ENCODE measurements at places on chromosomes 11 and 22.
A peak's percentile ranks its signal among the peaks of the same experiment; 100 is the strongest.

- DNase-seq: no peak
Observed at GRCh38 chr11:23569134-23569533, 708.9 kb upstream of the CCDC179 start.

DNA sequence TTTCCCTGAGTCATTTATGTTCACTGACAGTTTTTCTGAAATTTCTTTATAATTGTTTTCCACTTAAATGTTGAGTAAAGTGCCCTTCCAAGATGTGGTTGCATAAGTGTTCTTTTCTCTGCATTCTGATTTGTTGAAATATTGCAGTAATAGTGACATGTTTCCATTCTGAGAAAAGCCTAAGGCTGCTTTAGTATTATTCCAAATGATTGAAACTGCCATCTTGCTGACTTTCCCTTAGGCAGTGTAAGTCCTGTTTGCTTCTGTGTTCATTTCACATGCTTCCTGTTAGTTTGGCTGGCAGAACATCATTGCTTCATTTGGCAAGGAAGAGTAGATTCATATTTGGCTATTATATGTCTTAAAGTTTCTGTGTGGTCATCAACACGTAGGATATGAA, 146.5 kb downstream of the ELP4 start:
- DNase-seq: no peak

DNA sequence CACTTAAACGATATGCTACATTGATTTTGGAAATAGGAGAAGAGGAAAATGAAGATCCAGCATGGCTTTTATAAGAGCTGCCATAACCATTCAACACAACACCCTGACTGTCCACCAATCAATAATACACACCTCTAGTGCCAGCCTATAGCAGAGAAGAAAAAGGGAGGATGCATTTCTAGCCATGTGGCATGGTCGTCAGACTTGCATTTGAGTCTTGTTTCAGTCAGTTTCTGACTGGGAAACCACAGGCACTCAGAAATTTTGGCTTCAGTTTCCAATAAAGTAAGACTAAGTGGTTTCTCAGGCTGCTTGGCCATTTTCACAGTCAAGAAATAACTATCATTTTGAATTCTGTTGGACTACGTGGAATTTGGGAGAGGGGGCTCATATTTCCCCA, 523.5 kb upstream of the LRRC4C start:
- no peak for DNase-seq

- no peak for DNase-seq
Observed at GRCh38 chr11:65739022-65739421, 18.4 kb upstream of the RNASEH2C start.

DNA sequence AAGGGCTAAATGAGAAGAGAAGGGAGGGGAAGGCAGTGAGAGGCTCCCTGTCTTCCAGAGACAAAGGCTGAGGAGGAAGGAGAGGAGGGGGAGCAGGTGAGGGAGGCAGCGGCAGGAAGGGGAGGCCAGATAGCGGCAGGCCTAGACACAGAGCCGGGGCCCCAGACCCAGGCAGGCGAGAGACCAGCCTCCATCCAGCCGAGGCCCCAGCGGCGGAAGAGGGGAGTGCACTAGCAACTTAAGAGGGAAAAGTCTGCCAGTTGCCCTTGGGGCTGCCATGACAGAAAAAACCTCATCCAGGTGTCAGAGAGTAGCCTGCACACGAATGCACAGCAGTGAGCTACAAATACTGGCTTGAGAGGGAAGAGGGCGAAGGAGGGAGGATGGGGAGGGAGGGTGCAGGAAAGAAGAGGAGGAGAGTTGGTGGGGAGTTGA, 46.7 kb downstream of the IGLL1 start:
- DNase-seq: peak; percentile 70
